ENCODE measurements at places on chromosomes 7 and 10.

- peak; percentile 9 for DNase-seq
Measured at GRCh38 chr7:130996833-130997231, 262.8 kb upstream of the KLF14 start.

GRCh38 chr10:110723224-110723891 lies 79.2 kb downstream of the RBM20 start:
- DNase-seq = no peak

DNA sequence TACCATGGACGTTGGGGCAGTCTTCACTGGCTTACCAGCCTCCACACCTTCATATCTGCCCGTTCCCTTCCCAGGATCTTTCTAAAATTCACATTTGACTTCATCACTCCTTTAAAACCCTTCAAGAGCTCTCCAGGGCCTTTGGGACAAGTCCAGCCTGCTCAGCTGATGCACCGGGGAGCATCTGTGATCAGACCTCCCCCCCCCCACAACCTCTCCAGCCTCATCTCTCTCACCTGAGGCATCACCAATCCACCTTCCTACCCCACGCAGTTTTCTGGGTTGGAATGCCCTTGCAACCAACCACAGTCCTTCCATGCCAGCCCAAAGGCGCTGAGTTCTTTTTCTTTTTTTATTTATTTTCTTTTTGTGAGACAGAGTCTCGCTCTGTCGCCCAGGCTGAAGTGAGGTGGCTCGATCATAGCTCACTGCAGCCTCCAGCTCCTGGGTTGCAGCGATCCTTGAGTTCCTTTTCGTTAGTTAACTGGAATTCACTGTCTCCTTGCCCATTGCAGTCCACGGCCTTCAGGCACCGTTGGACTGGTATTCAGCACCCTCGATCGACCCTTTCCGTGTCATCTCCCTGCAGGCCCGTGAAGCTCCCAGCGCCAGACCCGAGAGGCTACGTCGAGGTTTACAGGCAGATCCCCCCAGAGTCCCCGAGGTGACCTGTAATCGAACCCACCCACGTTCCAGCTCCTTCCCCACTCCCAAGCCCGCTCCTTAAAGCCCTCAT lies 654 bp downstream of the ALKBH4 start:
- DNase-seq = no peak

DNA sequence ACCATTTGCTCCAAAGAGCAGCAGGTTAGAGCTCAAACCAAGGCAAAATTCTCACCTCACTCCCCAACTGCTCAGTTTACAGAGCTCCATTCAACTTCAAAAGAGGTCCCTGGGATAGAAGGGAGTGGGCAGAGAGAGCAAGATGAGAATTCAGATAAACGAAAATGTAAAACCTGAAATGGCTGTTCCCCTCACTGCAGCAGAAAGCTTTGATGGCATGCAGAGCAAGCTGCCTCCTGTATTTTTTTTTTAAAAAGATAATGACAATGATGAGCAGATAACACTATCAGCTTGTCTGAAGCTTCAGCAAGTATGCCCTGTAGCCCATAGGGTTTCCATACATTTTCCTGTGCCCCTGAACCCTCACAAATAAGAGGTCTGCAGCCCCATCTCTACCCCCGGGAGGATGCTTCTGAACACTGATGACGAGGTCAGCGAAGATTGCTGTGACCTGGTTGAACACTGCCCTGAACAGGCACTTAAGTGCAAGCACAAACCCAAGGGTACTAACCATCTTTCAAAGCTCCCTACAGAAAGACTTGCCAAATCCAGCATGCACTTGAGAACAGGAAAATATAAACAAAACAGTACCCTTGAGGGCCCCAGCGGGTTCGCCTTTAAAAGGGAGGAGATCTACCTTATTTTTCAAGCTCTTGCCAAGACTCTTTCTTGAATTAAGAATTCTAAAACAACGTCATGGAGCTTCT lies 81.3 kb downstream of the GLI3 start:
- DNase-seq = no peak

DNA sequence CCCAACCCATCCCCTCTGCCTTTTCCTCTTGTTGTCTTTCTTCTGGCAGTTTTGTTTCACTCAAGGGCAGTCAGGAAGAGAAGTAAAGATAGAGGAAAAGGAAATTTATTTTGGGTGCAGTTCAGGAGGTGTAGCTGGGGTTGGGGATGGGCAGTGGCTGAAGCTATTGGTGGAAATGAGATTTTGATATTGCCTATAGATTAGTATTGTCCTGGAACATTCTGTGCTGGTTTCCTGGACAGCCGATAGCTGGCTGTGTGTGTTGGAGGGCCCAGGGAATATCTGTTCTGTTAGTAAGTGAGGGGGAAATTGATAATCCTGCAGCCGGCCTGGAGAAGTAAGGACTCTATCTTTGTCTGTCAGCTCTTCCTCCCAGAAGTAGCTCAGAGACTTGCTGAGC lies 107.8 kb downstream of the AUTS2 start:
- no peak for DNase-seq

DNA sequence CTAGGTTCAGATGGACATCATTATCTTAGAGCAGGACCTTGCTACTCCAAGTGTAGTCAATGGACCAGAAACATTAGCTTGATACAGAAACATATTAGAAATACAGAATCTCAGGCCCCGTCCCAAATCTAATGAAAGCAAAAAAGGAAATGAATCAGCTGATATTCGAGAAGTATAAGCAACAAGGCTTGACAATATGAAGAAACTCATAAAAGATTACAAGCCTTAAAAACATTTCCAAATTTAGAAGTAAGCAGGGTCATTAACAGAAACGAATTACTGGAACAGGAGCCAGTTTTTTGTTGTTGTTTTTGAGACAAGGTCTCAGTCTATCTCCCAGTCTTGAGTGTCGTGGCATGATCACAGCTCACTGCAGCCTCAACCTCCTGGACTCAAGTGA lies 40.5 kb upstream of the GSAP start:
- DNase-seq = no peak

GRCh38 chr7:90728568-90728967 lies 132.4 kb downstream of the CDK14 start:
- DNase-seq = no peak

DNA sequence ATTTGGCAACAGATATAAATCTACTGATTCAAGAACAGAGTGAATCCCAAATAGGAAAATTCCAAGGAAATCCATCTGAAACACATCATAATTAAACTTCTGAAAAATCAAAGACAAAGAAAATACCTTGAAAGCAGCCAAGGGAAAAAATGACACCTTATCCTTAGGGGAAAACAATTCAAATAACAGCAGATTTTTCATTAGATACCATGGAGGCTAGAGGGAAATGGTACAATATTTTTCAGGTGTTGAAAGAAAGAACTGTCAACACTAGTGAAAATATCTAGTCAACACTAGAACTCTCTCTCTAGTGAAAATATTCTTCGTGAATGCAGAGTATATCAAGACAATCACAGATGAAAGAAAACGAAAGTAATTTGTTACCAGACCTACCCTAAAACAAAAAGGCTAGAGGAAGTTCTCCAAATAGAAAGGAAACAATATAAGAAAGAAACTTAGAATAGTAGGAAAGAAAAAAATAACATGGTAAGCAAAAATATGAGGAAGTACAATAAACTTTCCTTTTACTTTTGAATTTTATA lies 5.7 kb upstream of the FAM241B start:
- no peak for DNase-seq

DNA sequence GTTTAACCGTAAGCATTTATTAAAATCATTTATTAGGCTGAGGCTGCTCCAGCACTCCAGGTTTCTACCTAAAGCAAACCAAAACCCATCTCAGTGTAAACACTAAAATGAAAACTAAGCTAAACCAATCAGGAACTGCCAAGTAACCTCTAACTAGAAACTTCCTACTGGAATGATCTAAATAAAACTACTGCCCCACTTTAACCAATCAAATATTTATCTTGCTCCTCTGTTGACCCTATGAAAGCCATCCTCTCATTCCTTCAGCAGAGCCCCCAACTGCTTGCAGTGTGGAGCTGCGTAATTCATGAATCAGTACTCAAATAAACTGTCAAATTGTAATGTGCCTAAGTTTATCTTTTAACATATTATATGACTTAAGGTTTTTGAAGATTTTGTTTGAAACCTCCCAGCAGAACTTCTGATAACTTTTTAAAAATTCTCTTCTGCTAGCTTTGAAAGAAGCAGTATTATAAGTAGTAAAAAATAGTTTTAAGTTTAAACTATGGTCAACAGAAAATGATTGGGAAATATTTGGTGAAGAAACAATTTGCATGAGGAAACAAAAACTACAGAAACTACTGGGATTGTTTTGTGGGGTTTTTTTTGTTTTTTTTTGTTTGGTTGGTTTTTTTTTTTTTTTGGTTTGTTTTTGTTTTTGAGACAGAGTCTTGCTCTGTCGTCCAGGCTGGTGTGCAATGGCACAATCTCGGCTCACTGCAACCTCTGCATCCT lies 47.4 kb downstream of the GPR37 start:
- no peak for DNase-seq

DNA sequence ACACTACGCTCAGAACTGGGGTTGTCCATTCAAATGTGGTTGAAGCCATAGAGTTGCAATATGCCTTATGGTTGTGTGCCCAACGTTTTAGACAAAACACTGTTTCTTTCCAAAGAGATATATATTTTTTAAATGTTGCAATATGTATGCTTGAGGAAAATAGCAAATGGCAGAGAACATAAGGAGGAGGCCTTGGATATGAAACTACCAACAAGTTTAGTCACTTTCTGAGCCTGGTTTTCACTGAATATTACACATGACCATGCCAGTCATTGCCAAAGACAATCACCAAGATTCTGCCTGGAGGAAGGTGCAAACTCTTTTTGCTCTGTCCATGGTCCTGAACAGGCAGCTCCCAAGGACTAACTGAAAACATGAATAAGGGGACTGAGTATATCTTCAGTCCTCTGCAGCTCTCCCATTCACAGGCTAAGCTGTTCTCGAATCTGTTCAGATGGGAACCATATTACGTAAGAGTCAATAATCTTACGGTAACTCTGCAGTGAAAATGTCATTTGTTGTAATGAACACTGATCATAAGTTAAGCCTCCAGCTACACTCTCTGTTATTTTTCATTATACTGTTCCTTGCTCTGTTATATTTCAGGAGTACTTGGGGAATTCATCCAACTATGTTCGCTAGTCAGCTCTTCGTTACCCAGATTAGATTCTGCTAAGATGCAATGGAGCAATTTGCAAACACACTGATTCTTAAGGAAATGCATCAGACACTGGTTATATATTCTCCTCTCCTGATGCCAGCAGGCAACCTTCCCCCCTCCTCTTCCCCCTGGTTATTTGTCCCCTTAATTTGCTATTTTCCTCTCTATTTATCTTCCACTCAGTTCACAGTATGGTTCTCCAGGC lies 90.7 kb upstream of the C1QL3 start:
- peak; percentile 52 for DNase-seq

GRCh38 chr10:106038246-106038645 lies 1126.3 kb downstream of the SORCS1 start:
- no peak for DNase-seq

DNA sequence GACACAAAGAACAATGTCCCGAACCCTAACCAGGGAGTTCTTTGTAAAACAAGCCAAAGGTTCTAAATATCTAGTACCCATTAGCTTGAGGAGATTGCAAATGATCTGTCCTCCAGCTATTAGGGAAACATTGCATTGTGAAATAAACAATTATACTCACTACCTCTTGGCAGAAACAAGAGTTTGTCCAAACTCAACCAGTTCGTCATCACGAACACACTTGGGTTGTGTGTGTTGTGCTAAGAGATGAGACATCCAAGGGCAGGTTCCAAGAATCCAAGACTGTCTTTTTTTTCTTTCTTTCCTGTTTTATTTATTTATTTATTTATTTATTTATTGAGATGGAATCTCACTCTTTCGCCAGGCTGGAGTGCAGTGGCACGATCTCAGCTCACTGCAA lies 793.1 kb upstream of the AUTS2 start:
- DNase-seq = no peak

DNA sequence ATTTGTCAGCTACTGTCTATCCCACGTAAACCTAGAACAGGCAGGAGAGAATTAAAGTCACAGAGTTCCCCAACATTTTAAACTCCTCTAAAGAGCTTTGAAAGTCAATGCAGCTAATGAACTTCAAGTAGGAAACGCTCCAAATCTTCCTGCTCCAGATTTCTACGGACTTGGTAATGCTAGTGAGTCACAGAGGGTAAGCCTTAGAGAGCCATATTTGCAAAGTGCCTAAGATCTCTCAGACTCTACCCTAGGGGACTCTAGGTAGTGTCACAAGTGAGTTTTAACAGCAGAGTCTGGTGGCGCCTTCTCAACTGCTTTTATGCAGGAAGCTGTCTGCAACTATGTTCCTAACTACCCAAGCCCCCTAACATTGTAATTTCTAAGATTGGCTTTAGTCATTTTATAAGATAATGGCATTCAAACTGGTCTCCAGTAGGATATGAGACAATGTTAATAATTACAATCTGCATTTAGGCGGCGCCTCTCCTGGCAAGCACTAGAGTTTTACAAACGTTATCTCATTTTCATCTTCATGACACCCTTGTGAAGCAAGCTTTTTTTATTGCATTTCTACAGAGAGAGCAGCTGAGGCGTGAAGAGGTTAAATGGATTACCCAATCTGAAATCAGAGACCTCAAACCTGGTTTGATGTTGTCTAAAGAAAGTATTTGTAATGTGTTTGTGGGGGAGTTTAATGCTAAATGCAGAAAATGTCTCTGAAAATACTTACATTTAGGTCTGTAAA lies 22.0 kb upstream of the FZD1 start:
- no peak for DNase-seq

GRCh38 chr10:101611096-101611905 lies 23.2 kb downstream of the DPCD start:
- DNase-seq = peak; percentile 43

GRCh38 chr7:157255201-157255606 lies 81.6 kb upstream of the DNAJB6 start:
- DNase-seq = no peak

GRCh38 chr7:1724118-1724910 lies 54.2 kb downstream of the ELFN1 start:
- DNase-seq = no peak

DNA sequence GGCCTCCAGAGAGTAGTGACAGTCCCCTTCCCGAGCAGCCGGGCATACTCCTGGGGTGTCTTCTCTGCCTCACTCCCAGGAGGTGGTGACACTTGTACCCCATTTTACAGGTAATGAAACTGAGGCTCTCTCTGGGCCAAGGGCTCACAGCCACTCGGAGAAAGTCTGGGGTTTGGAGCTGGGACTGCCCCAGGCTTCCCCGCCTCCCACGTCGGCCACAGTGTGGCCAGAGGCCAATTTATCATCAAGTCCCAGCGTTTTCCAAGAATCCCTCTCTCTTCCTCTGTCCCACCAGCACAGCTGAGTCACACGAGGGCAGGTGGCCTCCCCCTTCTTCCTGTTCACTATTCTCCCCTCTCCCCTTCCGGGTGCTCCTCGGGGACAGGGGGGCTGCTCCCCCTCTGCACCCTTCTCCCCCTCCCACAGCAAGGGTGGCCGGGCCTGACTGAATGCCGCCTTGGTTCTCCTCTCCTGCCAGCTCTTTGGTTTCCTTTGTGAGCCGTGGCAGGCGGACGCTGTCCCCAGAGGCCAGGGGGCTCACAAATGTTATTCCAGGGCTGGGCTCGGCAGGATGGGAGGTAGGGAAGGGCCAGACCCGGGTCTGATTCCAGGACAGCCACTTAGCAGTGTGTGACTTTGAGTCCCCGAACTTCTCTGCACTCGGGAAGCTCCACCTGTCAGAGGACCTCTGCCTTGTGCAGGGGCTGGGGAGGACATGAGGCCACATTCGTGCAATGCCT lies 17.7 kb downstream of the CLIP2 start:
- no peak for DNase-seq

GRCh38 chr7:138845711-138846110 lies 47.7 kb upstream of the ATP6V0A4 start:
- DNase-seq = no peak

- no peak for DNase-seq
Measured at GRCh38 chr10:114684084-114684821, 26.2 kb upstream of the ABLIM1 start.

Data from activated CD8-positive, alpha-beta T cell treated with anti-CD3 and anti-CD28 coated beads, Interleukin-2, amount 10 ng/mL, durations not matched to agents 7 days and 5 days (primary cell).